ENCODE measurements at places on chromosomes 7 and 10. TPM values are rescaled to one million over a fixed set of nuclear protein-coding genes. Genes with fewer than 3 reads are reported as not detected.
A peak's percentile ranks its signal among the peaks of the same experiment; 100 is the strongest.

The AKR1D1 gene
- not detected for total RNA-seq

DNA sequence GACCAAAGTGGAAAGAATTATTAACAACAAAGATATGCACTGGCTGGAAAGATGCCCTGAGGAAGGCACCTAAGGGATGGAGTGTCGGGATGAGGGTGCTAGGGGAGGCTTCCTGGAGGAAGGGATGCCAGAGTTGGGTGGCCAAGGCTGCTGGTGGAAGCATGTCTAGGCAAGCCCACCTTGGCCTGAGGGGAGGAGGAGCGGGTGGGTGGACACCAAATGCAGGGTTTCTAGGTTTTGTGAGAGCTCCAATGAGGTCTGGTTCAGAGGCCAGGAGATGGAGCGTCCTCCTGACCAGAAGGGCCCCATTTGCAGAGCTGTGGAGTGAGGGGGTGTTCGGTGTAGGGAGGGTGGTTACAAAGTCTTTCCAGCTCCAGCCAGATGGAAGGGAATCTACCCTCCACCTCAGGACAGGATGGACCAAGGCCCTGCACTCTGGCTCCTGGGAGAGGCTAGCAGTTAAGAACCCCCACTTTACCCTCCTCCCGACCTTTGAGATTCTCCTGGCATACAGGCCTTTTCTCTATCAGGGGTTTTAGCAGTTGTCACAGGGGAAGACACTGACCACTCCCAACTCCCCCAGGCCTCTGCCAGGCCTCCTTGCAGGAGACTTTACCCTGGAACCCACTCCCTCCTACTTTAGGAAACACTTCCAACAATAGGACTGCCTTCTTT lies 3.0 kb upstream of the DDIT4 start:
- DNase-seq, result no peak

- DNase-seq, result no peak
Observed at GRCh38 chr10:6292741-6293151, 90.0 kb downstream of the PFKFB3 start.

DNA sequence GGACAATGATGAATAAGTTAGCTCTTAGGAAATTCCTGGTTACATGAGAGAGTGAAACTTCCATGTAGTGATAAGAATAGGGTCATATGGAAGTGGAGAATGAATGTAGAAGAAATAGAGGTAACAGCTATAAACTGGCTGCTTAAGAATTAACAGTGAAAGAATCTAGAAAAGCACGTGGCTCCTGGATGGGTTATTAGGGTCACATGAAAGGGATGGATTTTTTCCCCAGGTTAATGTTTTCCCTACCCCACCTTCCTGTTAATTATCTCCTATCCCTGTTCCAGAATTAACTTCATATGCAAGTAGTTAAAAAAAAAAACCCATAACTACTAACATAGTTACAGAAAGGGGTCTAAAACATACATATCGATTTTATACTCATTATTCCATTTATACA lies 58.0 kb downstream of the ANKIB1 start:
- DNase-seq, result no peak

DNA sequence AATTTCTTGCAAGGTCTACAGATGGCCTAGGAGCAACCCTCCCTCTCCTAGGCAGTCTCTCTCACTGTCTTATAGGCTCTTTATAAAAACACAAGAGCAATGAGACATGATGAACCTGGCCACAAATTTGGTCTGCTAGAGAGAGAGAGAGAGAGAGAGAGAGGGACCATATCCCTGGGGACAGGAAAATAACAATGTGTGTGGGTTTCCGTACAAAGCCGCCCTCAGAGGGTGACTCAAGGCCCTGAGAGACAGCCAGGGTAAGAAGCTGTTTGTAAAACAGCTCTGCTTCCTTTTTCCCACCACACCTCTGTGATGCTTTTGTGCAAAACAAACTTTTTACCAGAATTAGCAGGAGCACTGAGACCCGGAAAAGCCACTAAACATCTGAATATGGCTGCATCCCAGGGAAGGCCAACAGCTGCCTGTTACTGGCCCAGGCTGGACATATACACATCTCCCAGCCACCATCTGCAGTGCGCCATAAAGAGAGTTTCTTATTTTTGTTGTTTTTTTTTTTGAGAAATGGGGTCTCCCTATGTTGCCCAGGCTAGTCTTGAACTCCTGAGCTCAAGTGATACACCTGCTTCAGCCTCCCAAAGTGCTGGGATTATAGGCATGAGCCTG lies 18.4 kb downstream of the GIMAP5 start:
- DNase-seq, result peak; percentile 68

- no peak for DNase-seq
Observed at GRCh38 chr7:95520136-95520535, 34.4 kb downstream of the ASB4 start.

The CRPPA gene
- 1.0 TPM for total RNA-seq

DNA sequence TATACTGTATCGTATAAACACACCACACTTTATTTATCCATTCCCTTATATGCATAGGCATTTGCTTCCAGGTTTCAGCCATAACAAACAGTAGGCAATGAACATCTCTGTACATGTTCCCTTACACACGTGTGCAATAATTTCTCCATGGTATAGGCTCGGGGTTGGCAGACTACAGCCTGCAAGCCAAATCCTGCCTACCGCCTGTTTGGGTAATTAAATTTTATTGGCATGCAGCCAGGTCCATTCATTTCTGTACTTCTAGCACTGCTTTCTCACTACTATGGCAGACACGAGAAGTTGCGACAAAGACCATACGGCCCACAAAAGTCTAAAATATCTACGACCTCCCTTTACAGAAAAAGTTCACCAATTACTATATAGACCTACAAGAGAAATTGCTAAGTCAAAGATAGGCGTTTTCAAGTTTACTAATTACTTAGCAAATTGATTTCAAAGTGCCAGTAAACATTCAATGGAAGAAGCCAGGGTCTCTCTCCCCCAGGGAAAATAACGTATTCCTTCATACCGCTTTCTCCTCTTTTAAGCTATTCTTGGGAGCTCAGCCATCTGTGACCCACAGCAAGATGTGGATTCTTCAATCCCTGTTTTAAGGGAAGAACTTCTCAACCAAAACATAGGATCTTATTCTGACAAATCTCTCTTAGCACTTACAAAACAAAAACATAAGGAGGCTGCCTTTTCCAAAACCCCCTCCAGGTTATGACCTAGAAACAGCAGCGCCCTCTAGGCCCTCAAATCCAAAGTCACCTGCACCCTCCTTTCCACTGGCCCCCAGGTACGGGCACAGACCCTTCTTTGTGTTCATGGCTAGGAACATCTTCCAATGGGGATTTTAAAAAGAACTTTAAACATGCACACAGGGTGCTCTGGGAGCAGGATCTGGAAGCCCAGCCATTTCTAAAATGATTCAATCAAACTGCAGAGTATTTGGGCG lies 100.5 kb downstream of the FGFR2 start:
- DNase-seq, result no peak

Data from CD4-positive, alpha-beta T cell (primary cell).